CD4-positive, alpha-beta T cell treated with Interleukin-6 for 4 hours (primary cell): ENCODE measurements at places on chromosomes 2 and 18.

DNA sequence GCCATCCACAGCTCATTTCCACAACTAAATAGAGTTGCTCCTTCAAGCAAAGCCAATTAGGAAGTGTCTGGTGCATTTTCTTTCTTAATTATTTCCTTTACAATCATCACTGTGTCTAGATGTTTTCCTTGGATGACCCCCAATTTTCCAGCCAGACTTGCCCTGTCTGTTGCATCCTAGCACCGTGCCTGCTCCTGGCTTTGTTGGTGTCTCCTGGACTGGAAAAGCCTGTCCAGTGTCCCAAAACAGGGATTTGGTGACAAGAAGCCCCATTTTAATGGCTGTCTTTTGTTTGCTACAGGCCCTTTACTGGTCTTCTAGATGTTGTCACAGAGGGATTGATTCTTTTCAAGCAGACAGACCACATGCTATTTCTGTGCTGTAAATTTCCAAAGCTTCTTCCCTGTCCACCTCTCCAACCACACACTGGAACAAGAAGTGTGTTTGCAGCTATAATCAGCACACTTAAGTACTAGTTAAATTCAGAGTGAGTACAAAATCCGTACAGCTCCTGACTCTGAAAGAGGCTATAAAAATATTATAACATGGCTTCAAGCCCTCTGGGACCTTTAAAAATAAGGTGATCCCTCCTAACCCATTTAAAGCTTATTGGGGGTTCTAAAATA, 38.4 kb downstream of the RNF144A start:
- DNase-seq = no peak

GRCh38 chr2:239122421-239123110, 274.7 kb downstream of the TWIST2 start:
- no peak for DNase-seq

DNA sequence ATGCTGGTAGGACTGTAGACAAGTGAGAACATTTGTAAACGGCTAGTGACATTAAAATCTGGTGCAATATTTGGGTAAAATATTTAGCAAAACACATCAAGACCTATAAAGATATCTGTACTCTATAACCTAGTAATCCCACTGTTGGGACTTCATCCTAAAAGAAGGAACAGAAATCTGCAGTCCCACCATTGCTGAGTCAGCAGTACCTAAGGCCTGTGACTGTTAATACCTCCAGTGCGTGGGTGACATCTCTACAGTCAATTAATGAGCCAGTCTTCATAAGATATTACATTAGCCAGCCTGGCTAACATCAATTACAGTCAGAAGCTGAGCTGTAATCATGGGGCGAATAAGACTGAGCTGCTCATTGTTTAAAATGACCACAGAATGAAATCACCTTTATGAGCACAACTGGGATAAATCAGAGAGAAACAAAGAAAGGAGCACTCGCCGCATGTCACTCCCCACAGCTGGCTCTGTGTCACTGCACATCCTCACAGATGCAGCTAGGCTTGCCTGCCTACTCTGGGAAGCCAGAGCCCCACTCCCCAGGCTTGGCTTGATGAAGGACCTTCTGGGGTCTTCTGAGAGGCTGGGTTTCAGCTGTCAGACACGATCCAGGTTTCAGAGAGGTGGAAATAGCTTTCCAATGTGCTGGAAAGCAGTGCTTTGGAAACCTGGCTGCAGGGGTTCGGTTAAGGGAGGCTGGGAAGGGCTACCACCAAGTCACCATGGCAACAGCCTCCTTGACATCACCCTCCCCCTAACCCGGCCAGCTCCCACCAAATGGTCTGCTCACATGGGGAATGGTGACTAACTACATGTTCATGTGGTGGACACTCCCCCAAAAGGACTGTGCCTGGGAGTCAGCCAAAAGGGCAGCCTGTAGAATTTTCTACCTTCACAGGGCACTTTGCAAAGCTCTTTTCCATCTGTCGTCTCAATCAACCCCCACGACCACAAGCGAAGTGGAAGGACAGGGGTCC, 145.0 kb downstream of the ZBTB7C start:
- no peak for DNase-seq

DNA sequence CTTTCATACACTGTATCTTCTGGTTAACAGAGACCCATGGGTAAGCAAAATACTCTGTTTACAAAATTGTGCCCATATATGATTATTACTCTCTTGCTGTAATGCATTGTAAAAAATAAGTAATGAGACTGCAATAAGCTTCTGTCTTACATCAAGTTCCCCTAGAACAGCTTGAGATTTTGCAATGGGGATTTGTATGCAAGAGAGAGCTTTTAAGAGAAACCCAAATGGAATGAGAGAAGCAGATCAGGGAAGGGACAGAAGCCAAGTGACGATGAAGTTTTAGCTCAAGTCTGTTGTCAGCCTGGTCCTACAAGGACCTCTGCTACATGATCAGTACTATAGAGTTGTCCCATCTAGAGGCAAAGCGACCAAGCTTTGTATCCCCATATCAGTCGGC, 218.1 kb upstream of the VWC2L start:
- DNase-seq = no peak

GRCh38 chr2:164906947-164907346, 48.4 kb downstream of the SLC38A11 start:
- no peak for DNase-seq

- DNase-seq = no peak
Observed at GRCh38 chr2:205175831-205176230, 506.5 kb upstream of the NRP2 start.

DNA sequence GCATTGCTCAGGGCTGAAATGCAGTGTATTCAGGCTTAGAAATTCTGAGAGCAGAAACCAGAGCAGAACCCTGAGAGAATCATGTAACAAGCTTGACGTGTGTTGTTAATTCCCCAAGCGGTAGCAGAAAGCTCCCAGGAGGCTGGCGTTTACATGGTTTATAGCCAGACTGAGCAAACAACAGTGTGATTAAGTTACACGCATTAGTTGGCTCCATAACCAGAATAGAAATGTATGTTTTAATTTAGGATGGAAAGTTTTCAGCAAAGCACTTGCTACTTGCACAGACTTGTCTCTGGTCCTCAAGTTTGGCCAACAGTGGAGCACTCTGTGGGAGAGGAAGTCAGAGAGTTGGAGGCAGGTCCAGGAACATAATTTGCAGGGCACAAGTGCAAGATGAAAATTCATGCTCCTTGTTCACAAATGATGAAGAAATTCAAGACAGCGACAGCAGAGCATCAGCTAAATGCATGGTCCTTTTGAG, 69.3 kb downstream of the MAPK4 start:
- no peak for DNase-seq

- DNase-seq = no peak
Observed at GRCh38 chr2:10883801-10884478, 27.8 kb upstream of the KCNF1 start.

- no peak for DNase-seq
Observed at GRCh38 chr2:12343141-12343540, 373.6 kb upstream of the TRIB2 start.

GRCh38 chr2:27721335-27721734, 50.2 kb upstream of the MRPL33 start:
- no peak for DNase-seq

DNA sequence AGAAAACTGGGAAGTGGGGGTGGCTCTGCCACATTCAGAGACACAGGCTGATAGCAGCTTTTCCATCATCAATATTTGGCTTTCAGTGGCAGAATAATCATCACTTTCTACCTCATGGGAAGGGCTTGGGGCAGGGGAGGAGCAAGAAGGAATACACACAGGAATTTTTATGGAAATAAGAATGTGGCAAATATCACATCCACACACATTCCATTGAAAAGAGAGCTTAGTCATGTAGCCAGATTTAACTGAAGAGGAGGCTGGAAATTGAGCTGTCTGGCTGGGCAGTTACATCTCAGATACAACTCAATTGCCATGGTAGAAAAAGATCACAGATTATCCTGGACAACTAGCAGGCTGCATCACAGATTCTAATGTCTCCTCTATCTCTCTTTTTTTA, 1474.0 kb upstream of the ACVR2A start:
- no peak for DNase-seq

DNA sequence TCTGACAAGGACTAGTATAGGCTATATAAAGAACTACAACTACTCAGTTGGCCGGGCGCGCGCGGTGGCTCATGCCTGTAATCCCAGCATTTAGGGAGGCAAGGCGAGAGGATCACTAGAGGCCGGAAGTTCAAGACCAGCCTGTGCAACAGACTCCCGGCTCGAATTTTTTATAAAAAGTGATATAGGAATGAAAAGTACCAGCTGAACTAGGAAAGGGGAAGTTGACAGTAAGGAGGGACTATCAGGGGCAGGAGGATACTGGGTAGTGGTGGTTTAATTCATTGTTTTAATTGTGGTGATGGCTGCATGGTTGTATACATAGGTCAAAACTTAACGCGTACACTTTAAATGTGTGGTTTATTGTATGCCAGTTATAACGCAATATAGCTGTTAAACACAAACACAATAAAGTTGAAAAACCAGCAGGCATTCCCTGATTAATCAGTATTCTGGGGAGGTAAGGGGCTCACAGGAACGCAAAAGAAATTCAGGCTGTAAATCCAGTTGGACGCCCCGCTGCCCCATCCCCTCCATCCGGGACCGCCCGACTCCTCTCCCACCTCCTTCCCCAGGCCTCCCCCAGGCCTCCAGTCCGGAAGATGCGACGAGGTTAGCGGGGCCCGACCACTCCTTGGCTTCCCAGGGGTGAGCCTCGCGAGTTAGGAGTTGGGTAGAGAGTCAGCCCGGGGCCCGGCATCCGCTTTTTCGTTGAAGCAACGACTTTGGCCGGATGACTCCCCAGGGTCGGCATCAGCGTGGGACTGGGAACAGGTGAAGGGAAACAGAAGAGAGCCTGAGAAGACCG, 746 bp upstream of the POLR1B start:
- DNase-seq = peak; percentile 69

DNA sequence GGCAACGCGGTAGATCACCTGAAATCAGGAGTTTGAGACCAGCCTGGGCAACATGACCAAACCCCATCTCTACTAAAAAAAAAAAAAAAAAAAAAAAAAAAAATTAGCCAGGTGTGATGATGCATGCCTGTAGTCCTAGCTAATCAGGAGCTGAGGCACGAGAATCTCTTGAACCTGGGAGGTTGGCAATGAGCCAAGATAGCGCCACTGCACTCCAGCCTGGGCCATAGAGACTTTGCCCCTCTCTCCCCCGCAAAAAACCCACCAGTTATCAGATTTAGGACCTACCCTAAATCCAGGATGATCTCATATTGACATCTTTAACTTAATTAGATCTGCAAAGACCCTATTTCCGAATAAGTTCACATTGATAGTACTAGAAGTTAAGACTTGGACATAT, 29.2 kb upstream of the LDAH start:
- DNase-seq = no peak

GRCh38 chr2:182229297-182229696, 197.5 kb downstream of the PDE1A start:
- no peak for DNase-seq

DNA sequence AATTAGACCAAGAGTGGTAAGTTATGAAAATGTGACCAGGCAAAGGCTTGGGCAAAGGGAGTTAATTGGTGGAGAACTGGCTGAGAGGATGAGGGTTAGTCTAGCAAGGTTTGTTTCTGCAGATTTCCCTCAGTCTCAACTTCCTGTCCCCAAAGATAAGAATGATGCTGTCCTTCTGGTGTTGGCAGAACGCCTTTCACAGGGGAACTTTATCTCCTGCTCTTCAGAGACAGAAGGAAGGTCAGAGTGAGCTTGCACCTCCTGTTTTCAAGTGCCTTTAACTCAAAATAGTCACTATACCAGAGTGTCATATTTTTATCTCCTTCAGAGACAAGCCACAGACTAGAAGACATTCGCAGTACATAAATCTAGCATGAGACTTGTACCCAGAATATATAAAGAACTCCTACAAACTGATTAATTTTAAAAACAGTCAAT, 95.7 kb downstream of the TEX51 start:
- DNase-seq = no peak

GRCh38 chr18:31577195-31577594, 14.5 kb upstream of the TTR start:
- no peak for DNase-seq

DNA sequence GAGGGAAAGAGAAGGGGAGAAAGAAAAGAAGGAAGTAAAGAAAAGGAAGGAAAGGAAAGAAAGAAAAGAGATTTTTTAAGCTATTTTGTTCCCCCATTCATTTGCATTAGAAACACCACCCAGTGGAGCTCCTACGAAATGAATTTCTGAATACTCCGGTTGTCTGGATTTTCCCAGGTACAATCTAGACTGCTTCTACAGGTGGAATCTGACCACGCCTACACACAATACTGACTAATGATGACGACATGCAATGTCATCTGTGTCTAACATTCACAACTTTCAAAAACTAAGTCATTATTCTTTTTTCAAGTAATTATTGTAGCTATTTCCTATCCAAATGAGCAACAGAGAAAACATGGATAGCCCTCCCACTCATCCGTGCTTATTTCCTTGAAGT, 121.7 kb downstream of the ZNF516 start:
- no peak for DNase-seq

- DNase-seq = no peak
Observed at GRCh38 chr2:191746346-191747169, 68.6 kb downstream of the NABP1 start.

GRCh38 chr2:43839776-43840564, 1.2 kb downstream of the ABCG8 start:
- DNase-seq = no peak
